ENCODE measurements at places on chromosomes 6 and 20.

DNA sequence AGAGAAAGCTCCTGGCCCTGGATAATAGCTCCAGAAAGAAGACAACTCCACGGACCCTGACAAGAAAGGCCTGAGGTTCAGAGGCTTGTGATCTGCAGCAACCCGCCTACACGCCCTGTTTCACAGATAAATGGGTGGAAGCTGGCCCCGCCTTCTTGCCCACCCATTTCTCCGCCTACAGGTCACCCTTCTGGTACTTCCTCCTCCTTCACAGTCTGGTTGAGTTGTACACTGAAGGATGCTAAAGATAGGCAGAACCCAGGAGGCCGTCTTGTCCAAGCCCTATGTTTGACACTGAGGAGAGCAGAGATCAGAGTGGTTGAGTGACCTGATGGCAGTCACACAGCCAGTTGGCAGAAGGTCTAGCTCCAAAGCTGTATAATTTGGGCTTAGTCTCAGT, 34.2 kb upstream of the MDGA1 start:
- DNase-seq, result peak; percentile 39

GRCh38 chr6:169014211-169015197, 239.1 kb downstream of the THBS2 start:
- DNase-seq, result no peak

GRCh38 chr20:21099751-21100577, 6.2 kb downstream of the LINC00237 start:
- DNase-seq, result no peak

DNA sequence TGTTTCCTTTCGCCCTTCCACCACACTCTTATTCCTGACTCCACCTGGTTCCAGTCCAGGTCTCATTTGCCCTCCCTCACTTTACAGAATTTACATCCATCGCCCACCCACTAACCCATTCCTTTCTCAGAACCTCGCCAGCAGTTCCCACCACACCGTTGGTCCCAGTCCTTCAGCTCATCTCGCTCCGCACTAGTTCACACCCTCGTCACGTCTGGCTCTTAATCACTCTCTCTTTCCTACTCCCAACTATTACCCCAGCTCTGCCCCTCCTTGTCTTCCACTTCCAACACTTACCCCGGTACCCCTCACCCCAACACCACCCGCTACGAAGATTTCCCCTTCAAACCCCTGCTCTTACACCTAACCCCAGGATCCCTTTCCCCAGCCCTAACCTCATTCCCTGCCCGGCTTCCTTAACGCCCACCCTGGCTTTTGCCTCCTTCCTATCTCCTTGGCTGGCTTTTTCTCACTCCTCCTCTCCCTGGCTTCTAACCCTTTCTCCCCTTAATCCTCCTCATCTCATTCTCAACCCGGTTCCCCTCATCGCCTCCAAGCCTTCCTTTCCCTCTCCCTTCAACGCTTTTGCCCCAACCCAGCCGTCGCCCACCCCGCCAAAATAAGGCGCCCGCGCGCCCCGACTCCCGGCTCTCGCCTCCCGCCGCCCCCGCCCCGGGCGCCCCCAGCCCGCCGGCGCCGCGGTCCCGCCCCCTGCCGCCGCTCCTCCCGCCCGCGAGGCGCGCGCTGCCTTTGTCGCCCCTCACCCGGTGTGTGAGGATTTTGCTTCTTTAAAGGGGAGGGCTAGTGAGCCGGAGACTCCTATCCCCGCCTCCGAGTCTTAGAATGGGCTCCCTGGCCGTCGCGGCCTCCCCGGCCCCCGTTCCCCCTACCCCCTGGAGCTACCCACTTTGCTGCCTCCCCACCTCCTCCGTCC, 542 bp downstream of the USP49 start:
- no peak for DNase-seq

DNA sequence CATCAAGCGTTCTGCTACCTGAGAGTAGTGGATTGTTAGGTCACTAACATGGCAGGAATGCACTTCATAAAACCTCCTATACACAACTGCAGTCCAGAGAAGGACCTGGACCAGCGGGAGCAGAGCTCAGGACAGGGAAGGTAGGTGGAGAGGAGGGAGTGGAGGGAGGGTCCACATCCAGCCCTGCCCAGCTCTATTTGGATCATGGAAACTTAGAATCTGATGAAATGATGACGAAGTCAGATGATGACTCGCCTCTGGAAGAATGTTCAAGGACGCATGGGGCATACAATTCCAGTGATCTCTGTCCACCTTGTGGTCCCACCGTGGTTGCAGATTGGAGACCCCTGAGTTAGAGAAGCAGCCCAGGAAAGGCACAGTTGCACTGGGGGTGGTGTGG, 68.8 kb downstream of the CLIC5 start:
- no peak for DNase-seq

GRCh38 chr6:62146954-62147853, 138.8 kb downstream of the KHDRBS2 start:
- no peak for DNase-seq

DNA sequence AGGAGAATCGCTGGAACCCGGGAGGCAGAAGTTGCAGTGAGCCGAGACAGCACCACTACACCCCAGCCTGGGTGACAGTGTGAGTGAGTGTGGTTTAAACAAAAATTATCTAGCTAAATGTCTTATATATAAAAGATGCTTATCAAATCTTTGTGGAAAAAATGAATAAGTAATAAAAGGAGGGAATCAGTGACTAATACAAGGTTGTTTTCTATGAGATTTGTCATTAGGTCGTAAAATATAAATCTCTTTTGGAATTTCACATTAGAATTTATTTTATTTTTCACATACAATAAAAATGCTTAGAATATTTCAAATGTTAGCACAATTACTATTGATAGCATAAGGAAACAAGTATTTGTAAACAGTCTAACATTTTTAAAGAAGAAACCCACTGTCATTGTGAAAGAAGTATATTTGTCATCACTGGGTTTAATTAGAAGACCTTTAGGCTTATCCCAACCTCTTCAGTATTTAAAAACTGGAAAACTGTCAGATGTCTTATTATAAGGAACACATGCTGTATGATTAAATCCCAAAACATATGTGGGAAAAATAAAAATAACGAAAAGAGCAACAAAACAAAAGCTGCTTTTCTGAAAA, 47.1 kb downstream of the ASCC3 start:
- DNase-seq, result no peak

DNA sequence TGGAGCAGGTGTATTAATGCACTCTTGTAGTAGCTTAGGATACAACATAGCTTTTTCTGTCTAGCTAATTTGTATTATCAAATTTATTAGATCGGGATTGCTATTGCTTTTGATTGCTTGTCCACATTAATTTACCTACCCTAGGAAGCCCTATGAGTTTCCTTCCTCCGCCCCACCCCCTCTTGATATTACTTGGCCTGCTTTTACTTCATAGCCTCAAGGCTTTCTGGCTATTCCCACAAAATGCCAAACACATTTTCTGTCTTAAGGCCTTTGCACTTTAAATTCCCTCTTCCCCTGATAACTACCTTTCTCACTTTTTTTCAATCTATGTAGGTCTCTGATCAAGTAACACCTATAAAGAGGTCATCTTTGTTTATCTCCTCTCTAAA, 99.1 kb upstream of the PRSS16 start:
- no peak for DNase-seq
